HCT116 (cell line): ENCODE measurements at places on chromosomes 7 and 10.

DNA sequence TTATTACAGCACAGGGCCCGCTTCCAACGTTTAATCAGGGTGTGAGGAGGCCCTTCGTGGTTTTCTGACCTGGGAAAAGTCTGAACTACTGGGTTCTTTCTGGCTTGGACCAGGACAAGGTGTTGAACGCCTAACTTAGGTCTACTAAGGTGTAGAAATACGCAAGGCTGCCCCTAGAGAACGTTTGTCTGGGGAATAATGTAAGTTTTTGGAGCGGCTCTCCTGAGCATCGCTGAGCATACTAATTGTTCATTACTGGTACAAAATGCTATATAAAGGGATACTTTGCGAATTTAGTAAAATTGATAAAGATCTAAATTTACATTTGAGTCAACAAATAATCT lies 32.4 kb upstream of the TOMM7 start:
- no peak for DNase-seq

DNA sequence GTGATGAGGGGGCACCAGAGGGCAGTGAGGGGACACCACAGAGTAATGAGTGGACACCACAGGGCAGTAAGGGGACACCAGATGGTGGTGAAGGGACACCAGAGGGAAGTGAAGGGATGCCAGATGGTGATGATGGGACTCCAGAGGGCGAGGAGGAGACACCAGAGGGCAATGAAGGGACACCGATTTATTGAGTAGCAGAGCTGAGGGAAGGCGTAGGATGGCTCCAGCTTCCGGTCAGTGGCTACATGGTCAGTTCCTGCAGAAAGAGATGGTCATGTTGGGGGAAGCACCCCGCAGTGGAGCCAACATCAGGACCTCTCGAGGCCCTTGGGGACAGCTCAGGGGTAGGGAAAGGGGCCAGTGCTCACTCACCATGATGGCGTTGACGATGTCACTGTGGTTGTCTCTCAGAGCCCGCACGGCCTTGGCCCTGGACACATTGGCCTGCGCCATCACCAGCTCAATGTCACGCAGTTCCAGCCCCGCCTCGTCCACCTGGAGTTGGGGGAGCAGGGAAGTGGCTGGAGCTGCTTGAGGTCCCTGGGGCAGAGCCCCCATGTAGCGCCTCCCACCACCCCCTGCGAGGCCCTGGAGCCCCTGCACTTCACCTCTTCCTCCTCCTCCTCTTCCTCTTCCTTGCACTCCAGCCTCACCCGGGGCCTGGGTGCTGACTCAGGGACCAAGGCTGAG lies 8.4 kb downstream of the NACAD start:
- no peak for DNase-seq

DNA sequence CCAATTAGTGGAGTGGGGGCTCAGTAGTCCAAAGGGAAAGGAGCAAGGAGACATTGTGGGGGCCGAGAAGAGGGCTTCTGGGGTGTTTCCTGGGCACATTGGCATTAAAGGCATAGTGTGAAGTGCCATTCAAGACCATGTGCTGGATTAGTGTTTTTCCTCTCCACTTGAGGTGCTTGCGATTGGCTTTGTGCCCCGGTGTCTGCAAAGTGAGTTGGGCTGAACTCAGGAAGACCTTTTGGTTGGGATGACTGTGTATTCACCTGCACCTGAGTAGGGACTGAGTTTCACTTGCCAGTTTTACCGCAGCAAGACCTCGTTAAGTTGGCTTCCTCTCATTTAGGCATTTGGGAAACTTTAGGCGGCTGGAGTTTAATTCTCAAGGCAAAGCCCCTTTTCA lies 73.0 kb downstream of the TCF7L2 start:
- no peak for DNase-seq

DNA sequence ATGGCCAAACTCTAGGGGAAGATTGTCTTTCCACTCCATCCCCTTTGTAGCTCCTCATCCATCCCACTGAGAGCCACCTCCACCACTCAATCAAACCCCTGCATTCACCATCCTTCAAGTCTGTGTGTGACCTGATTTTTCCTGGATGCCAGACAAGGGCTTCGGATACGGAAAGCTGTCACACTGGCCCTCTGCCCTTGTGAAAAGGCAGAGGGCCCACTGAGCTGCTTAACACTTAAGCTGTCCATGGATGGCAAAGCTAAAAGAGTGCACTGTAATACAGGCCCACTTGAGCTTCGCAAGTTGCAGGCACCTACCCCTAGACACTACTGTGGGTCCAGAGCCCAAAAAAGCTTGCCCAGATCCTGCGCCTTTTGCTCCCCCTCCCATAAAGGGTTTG lies 237.2 kb downstream of the MAGI2 start:
- no peak for DNase-seq

GRCh38 chr10:133040198-133040597 lies 47.5 kb upstream of the ADGRA1 start:
- DNase-seq = no peak

GRCh38 chr7:122100021-122100420 lies 44.0 kb downstream of the AASS start:
- no peak for DNase-seq

- DNase-seq = no peak
Observed at GRCh38 chr7:1225441-1226185, 7.1 kb upstream of the UNCX start.

- DNase-seq = no peak
Observed at GRCh38 chr7:129789652-129790051, 163.1 kb downstream of the UBE2H start.

- DNase-seq = no peak
Observed at GRCh38 chr7:26060733-26061677, 91.0 kb upstream of the NFE2L3 start.
